ENCODE measurements at places on chromosomes 11 and 22. TPM values are rescaled to one million over a fixed set of nuclear protein-coding genes. Genes with fewer than 3 reads are reported as not detected.

Gene UCP3
- 3.2 TPM for total RNA-seq

Gene BTBD18
- not detected for total RNA-seq

Gene GGA1
- total RNA-seq, result 58.5 TPM

Gene FBLN1
- total RNA-seq, result not detected

Gene RFPL2
- 0.30 TPM for total RNA-seq

Gene MPPED2
- not detected for total RNA-seq

Gene NXPE1
- not detected for total RNA-seq

Gene DSCAML1
- 0.02 TPM for total RNA-seq

Gene NCR3LG1
- 0.42 TPM for total RNA-seq

Gene OR8A1
- total RNA-seq, result not detected

Gene SMTNL1
- total RNA-seq, result not detected

Gene PHETA2
- total RNA-seq, result 1.8 TPM

Gene OSM
- total RNA-seq, result 74.7 TPM

Gene PDE2A
- total RNA-seq, result 0.48 TPM

Gene ACCS
- 11.7 TPM for total RNA-seq

Gene OR4D5
- not detected for total RNA-seq

Gene KIF18A
- total RNA-seq, result 34.5 TPM

Gene TANGO2
- total RNA-seq, result 36.7 TPM

Gene OR51E1
- total RNA-seq, result not detected

Gene GRK2
- total RNA-seq, result 324 TPM

Gene CD59
- 97.4 TPM for total RNA-seq

Gene ARHGAP20
- total RNA-seq, result not detected

Gene LRRC32
- total RNA-seq, result 0.82 TPM

Gene NELL1
- not detected for total RNA-seq

Gene CXCR5
- total RNA-seq, result 0.52 TPM

Gene SCGB1A1
- total RNA-seq, result not detected

Gene RFPL1
- total RNA-seq, result not detected

Gene AIFM3
- 0.25 TPM for total RNA-seq

Gene SLC22A8
- not detected for total RNA-seq

Gene GAL3ST3
- not detected for total RNA-seq

Gene SNX32
- total RNA-seq, result 2.1 TPM

Gene SCGB2A2
- total RNA-seq, result not detected

Gene KRTAP5-7
- 0.29 TPM for total RNA-seq

Gene MS4A4E
- not detected for total RNA-seq

Gene OVOL1
- not detected for total RNA-seq

Gene GRAMD1B
- total RNA-seq, result 36.3 TPM

Gene RNF215
- total RNA-seq, result 9.8 TPM

Gene OR6A2
- total RNA-seq, result not detected

Gene ZC3H12C
- 0.40 TPM for total RNA-seq

Gene TCN1
- total RNA-seq, result not detected

Gene SCGB1D2
- total RNA-seq, result not detected

Gene L3MBTL2
- 37.2 TPM for total RNA-seq

Gene IL17REL
- total RNA-seq, result not detected

Gene NOX4
- not detected for total RNA-seq

Gene GDPD5
- 62.3 TPM for total RNA-seq

Gene MUC5B
- total RNA-seq, result not detected

Gene ALX4
- not detected for total RNA-seq

Gene KRTAP5-11
- not detected for total RNA-seq

Gene SCN3B
- not detected for total RNA-seq
